ENCODE measurements at places on chromosomes 3 and 15.

- peaks cover 59% of the 10 kb centered on the region for H3K4me1 ChIP-seq
- DNase-seq = peak; percentile 69
- peak overlapping the region; percentile 97 for H3K4me3 ChIP-seq
- peak overlapping the region; percentile 91 for H3K27ac ChIP-seq
Observed at GRCh38 chr3:50616003-50616769, 765 bp upstream of the MAPKAPK3 start.

- H3K4me1 ChIP-seq = peaks cover 17% of the 10 kb centered on the region
- peaks cover 40% of the 10 kb centered on the region for H3K27me3 ChIP-seq
- peak overlapping the region; percentile 94 for H3K4me3 ChIP-seq
- peak overlapping the region; percentile 21 for H3K27ac ChIP-seq
- no peak for DNase-seq
Observed at GRCh38 chr3:136818191-136818768, 646 bp upstream of the SLC35G2 start.

GRCh38 chr15:40034186-40034946 lies 4.6 kb downstream of the SRP14 start:
- no peaks in the 10 kb centered on the region for H3K27me3 ChIP-seq
- peaks cover 5% of the 10 kb centered on the region for H3K36me3 ChIP-seq
- no peak overlapping the region for H3K4me3 ChIP-seq
- DNase-seq = no peak
- H3K27ac ChIP-seq = peak overlapping the region; percentile 24

DNA sequence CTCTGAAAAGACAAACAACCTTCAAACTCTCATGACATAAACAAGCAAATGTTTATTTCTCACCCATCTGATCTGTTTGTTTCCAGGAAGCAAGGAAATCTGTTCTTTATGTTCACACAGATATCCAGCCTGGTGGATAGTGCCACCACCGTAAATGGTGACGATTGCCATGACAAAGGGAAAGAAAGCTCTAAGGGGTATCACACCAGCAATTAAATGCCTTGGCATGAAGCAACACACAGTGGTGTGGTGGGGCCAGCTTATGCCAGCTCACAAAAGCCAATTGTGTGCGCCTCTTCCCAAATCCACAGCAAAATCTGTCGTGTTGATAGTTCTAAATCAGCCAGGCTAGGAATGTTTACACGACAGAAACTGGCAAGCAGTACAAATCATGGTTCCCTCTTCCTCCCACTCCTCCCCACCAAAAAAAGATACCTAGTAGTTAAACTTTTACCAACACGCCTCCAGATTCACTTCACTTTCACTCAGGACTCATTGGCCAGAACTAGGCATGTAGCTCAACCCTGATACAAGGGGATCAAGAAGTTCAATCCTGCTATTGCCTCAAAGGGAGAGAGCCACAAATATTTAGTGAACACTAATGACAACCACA lies 189.2 kb upstream of the SLCO3A1 start:
- DNase-seq = no peak
- no peak overlapping the region for H3K4me3 ChIP-seq
- H3K27me3 ChIP-seq = peaks cover 15% of the 10 kb centered on the region
- peaks cover 4% of the 10 kb centered on the region for H3K4me1 ChIP-seq
- H3K36me3 ChIP-seq = no peaks in the 10 kb centered on the region

DNA sequence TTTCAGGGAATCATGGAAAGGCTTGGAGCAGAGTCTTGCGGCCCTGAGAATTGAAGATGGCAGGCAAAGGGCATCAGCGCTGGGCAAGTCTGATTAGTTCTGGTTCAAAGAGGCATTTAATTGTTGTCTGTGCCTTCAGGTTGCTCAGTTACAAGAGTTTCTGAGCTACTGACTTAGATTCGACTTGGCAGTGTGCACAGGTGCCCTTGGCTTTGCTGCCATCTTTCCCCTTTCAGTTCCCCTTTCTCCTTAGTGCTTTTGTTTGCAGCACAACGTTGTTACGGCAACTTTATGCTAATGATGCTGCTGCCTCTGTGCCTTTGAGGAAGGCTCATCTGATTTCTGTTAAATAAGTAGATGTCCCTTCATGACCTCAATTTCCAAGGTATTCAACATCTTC lies 12.5 kb downstream of the P2RY14 start:
- peaks cover 9% of the 10 kb centered on the region for H3K27me3 ChIP-seq
- H3K27ac ChIP-seq = peak overlapping the region; percentile 51
- peaks cover 2% of the 10 kb centered on the region for H3K36me3 ChIP-seq
- DNase-seq = no peak
- peaks cover 19% of the 10 kb centered on the region for H3K4me1 ChIP-seq

GRCh38 chr3:79052054-79052681 lies 715.6 kb downstream of the ROBO1 start:
- no peaks in the 10 kb centered on the region for H3K36me3 ChIP-seq
- DNase-seq = no peak
- no peaks in the 10 kb centered on the region for H3K27me3 ChIP-seq
- no peak overlapping the region for H3K27ac ChIP-seq
- no peak overlapping the region for H3K4me3 ChIP-seq

DNA sequence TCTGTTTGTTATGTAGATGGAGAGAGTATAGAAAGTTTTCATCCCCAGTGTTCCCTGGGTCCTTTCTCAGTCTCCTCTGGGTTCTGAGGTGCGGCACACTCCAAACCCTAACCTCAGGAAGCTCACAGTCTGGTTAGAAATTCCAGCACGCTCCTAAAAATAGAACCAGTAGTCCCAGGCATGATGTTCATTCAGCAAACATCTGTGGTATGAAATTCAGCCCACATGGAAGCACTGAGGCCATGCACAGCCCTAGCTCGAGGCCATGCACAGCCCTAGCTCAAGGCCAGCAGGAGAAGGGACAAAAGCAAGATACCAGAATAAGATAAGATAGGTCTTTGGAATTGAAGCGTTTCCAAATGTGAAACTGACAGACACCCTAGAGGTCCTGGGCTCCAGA lies 82.3 kb upstream of the OXTR start:
- H3K27ac ChIP-seq = no peak overlapping the region
- peaks cover 2% of the 10 kb centered on the region for H3K36me3 ChIP-seq
- DNase-seq = no peak
- no peaks in the 10 kb centered on the region for H3K27me3 ChIP-seq
- H3K4me3 ChIP-seq = no peak overlapping the region

DNA sequence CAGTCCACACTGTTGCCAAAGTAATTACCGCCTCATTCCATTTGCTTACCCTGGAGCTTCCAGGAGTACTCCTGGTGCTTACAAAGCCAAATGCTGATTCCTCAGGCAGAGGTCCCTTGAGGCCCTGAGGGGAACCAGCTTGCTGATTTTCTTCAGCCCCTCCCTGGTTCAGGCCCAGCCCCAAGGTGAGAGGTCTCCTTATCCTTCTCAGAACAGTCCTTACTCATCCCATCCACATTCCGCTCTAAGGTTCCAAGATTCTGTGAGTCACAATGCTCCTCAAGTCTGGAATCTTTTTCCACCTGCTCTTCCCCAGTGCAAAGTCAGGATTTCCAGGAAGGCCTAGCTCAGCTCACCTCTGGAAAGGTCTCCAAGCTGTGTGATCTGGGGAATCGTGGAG lies 1.8 kb upstream of the ATP10A start:
- peaks cover 30% of the 10 kb centered on the region for H3K4me1 ChIP-seq
- DNase-seq = no peak
- peaks cover 8% of the 10 kb centered on the region for H3K27me3 ChIP-seq

- H3K4me1 ChIP-seq = peaks cover 11% of the 10 kb centered on the region
- no peaks in the 10 kb centered on the region for H3K36me3 ChIP-seq
- no peak overlapping the region for H3K27ac ChIP-seq
- no peak overlapping the region for H3K4me3 ChIP-seq
Observed at GRCh38 chr3:10667269-10667668, 148.8 kb upstream of the SLC6A11 start.

DNA sequence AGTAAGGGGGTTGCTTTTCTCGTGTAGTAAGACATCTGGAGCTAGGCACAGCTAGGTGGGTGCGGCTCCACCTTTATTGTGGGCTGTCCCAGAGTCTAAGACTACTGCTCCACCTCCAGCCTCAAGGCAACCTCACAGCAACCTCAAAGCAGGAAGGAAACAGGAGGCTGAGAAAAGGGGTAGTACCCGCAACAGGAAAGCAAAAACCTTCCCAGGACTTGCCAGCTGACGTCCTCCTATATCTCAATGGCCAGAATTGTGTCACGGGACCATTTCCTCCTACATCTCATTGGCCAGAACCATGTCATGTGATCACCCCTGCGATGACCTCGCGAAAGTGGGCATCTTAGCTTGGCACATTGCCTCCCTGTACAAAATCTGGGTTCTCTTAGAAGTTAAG lies 4.3 kb upstream of the GPR160 start:
- DNase-seq = peak; percentile 36
- peaks cover 25% of the 10 kb centered on the region for H3K4me1 ChIP-seq
- H3K27me3 ChIP-seq = no peaks in the 10 kb centered on the region
- peak overlapping the region; percentile 60 for H3K27ac ChIP-seq
- H3K4me3 ChIP-seq = peak overlapping the region; percentile 8

- no peak overlapping the region for H3K27ac ChIP-seq
- no peaks in the 10 kb centered on the region for H3K27me3 ChIP-seq
- H3K4me3 ChIP-seq = no peak overlapping the region
- DNase-seq = no peak
Observed at GRCh38 chr3:26636096-26636727, 13.6 kb downstream of the LRRC3B start.

DNA sequence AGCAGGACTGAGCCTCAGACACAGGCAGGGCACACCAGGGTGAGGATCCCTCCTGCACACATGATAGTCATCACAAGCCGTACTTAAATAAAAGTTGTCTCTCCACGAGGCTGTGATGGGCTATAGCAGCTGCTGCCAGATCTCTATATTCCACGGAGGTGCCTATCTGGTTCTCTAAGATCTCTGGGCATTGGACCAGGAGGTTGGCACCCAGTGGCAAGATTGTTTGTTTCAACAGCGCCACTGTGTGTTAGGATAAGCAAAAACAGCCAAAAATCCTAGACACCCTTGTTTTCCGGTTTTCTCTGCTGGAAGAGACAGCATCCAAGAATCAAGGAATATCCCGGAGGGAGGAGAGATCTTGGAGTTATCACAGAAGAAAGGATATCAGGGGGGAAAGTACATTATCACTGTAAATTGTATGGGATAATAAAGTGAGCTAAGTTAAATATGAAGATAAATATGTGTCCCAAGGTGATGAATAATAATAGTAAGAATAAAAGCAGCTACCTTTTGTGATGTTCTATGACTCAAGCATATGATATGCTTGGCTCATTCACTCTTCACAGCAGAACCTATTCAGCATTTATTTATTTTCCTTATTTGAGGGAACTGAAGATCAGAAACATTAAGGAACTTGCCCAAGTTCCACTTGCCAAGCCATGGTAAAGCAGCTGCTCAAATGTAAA lies 90.6 kb upstream of the AKAP13 start:
- no peak overlapping the region for H3K4me3 ChIP-seq
- no peak for DNase-seq
- H3K27me3 ChIP-seq = peaks cover 34% of the 10 kb centered on the region
- H3K4me1 ChIP-seq = peaks cover 7% of the 10 kb centered on the region

- H3K27me3 ChIP-seq = no peaks in the 10 kb centered on the region
- no peak overlapping the region for H3K27ac ChIP-seq
- no peak overlapping the region for H3K4me3 ChIP-seq
- no peak for DNase-seq
- H3K4me1 ChIP-seq = peaks cover 23% of the 10 kb centered on the region
Observed at GRCh38 chr15:64478863-64479262, 18.5 kb downstream of the ZNF609 start.

GRCh38 chr3:46957092-46957820 lies 19.3 kb downstream of the CCDC12 start:
- H3K27me3 ChIP-seq = no peaks in the 10 kb centered on the region
- DNase-seq = no peak
- peak overlapping the region; percentile 96 for H3K27ac ChIP-seq
- H3K4me1 ChIP-seq = peaks cover 83% of the 10 kb centered on the region

DNA sequence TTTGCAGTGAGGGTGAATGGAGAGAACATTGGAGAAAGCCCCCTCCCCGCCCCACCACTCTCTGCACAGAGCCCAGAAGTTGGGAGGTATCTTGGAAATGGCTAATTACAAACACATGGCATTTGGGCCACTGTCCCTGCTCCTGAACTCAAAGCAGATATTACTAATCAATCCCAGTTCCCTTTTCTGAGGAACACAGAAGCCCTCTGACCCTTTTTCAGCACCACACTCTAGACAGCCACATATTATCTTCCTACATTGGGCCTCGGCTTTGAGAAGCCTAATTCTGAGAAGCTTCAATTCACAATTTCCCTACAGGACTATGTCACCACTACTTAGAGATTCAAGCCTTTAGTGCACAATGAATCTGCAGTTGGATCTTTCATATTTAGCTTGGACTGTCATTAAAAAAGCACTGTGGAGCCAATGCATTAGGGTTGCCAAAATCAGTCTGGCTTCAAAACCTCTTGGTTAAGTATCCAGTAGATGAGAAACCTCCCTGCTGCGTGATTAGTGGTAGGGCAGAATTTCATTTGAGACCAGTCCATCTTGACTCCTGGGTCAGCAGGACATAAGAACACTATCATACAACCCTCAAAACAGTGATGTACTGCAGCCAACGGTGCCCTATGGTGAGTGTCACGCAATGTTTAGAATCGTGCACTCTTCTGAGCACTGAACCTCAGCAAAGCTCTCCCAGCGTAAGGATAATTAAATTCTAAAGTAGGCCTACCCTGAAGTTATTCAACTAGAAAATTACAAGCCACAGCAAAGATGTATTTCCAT lies 26.1 kb downstream of the MGLL start:
- no peak for DNase-seq
- H3K36me3 ChIP-seq = no peaks in the 10 kb centered on the region
- peaks cover 9% of the 10 kb centered on the region for H3K4me1 ChIP-seq
- peaks cover 17% of the 10 kb centered on the region for H3K27me3 ChIP-seq
- H3K4me3 ChIP-seq = no peak overlapping the region

Data from T-helper 17 cell (primary cell).